ENCODE measurements at places on chromosomes 12 and 14.
A peak's percentile ranks its signal among the peaks of the same experiment; 100 is the strongest.

DNA sequence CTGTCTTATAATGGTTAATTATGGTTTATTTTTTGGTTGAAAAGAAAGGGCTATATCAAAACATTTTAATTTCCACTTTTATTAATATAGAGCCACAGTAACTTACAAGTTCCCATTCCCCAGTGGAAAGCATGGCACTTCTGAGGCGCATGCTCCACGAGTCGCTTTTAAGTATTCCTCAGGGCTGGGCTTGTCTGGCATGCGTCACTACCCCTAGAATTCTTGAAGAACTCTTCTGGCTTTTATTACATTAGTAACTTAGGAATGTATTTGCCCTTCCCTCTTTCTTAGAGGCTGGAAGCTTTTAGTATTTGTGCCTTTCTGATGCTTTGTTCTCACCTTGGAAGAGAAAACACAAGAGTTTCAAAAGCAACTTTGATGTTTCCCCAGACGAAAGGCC, 81.1 kb downstream of the ESR2 start:
- no peak for DNase-seq

DNA sequence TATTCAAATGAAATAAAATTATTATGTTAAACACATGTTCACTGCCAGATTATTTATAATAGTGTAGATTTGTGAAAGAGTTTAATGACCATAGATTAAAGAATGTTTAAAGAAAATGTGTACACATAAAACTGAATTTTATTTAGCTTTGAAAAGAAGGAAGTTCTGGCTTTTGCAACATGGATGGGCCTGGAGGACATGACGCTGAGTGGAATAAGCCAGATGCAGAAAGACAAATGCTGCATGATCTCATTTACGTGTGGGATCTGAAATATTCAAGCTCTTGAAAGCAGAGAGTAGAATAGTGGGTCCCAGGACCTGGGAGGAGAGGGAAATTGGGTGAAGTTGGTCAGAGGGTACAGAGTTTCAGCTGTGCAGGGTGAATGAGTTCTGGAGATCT, 1261.2 kb downstream of the TMEM121 start:
- DNase-seq, result no peak

DNA sequence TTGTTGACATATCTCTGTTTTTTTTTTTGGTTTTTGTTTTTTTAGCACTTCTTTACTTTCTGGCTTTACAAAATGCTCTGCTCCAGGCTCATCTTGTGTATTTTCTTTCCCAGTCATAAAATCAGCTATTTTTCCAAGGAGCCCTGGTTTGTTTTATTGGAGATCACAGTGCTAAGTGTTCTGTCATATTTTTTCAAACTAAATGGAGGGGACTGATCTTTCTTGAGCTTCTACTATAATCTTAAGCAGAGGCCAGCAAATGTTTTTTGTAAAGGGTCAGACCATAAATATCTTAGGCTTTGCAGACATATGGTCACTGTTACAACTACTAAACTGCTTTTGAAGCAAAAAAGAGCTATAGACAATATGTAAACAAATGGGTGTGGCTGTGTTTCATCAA, 30.6 kb upstream of the LIN7A start:
- no peak for DNase-seq

DNA sequence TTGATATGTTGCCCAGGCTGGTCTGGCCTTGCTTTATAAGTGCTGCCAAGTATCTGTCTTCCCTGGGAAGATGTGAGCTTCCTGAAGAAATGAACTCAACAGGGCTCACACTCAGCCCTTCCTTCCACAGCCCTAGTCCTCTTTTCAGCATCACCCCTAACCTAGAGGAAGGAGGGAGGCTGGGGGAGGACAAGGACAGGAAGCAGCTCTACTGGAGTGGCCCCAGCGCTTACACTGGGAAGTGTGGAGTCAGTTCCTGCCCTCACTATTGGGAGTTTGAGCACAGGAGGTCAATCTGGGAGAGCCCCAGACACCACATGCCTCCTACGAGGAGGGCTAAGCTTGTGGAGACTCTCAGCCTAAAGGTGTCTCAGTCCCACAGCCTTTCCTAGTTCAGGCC, 16.8 kb downstream of the GALNT6 start:
- DNase-seq, result peak; percentile 29

GRCh38 chr14:69395929-69396328, 2.2 kb downstream of the ERH start:
- DNase-seq, result no peak

DNA sequence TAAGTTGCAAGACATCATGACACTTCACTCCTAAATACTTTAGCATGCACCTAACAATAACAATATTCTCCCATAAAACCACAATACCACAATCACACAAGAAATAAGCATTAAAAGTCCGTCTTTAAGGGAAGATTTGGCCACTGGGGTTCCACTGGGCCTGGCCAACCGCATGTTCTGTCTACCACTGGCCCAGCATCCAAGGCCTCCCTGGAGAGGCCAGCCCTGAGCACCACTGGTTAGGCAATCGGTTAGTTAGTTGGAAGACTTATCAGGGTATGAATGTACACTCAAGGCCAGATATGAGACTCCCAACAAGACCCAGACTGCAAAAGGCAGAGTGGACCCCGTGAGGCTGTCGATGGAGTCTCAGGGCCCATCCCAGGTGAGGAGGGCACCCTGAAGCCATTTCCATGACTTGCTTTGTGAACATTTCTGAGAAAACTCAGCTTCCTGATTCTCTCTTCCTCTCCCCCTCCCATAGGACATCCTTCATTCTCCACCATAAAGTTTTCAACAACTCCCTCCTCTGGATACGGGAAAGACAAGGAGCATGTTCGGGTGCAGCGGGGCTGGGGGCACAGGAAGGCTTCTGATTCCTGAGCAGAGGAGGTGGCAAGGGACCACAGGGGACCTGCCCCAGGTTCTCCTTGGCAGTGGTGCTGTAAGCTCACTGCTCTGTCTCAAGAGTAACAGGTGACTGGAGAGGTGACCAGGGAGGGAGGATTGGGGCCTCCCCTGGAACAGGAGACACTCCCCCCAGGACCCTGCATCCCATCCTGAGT, 5.9 kb downstream of the PXN start:
- peak; percentile 17 for DNase-seq

GRCh38 chr12:64749461-64750200, 9.6 kb downstream of the GNS start:
- no peak for DNase-seq

GRCh38 chr14:59018978-59019377, 169.5 kb upstream of the DAAM1 start:
- peak; percentile 11 for DNase-seq

- no peak for DNase-seq
Observed at GRCh38 chr12:112967858-112968257, 10.5 kb upstream of the OAS2 start.

DNA sequence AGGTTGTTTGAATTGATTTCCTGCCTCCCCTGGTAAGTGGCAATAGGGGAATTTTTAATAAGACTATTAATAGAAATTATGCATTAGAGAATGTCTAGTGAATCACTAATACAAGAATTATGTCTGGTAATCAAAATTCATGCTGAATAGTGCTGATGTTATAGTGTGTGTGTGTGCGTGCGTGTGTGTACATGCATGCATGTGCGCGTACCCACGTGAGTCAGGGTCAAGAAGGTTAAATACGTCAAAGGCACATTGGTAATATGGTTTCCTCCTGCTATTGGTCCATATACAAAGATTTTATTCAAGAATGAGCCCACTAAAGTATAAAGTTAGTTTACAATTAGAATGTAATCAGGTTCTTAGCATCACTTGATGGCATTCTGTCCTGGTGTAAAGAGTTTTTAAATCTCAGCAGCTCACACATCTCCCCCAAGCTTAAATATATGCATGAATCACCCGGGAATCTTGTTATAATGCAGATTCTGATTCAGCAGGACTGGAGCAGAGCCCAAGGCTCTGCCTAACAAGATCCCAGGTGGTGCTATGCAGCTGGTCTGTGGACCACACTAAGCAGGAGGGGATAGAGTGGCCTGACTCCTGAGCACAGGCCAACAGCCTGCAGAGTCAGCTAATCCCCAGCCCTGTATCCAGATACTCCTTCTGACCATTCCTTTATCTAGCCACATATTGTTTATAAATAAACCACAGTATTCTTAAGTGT, 43.9 kb downstream of the TTC9 start:
- no peak for DNase-seq

DNA sequence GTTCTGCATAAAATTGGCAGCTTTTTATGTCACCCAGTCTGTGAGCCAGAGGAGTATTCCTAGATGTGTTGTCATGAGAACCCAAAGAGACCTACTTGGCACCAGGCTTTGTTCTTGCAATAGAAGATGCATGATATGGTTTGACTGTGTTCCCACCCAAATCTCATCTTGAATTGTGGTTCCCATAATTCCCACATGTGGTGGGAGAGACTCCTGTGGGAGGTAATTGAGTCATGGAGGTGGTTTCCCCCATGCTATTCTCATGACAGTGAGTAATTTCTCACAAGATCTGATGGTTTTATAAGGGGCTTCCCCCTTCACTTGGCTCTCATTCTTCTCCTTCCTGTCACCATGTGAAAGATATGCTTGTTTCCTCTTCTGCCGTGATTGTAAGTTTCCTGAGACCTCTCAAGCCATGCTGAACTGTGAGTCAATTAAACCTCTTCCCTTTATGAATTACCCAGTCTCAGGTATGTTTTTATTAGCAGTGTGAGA, 572.0 kb upstream of the ATP2B1 start:
- no peak for DNase-seq

GRCh38 chr14:53113989-53114388, 39.1 kb downstream of the DDHD1 start:
- no peak for DNase-seq

GRCh38 chr12:42932936-42933335, 343.4 kb upstream of the PRICKLE1 start:
- no peak for DNase-seq

DNA sequence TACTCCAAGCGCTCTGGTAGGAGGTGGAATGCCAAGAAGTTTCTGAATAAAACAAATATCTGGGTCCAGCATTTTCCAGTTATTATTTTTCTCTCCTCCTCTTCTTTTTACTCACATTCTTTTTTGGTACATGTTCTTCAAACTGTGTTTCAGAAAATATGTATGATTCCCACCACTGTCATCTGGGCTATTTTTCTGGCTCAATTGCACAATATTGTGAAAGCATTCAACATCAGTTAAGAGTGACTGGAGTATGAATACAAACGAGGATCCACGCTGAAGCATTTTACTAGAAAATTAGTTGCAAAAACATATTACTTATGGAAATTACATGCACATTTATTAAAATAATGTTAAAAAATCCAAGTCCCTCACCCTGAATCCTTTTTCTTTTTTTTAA, 61.5 kb downstream of the KCNMB4 start:
- DNase-seq, result no peak

DNA sequence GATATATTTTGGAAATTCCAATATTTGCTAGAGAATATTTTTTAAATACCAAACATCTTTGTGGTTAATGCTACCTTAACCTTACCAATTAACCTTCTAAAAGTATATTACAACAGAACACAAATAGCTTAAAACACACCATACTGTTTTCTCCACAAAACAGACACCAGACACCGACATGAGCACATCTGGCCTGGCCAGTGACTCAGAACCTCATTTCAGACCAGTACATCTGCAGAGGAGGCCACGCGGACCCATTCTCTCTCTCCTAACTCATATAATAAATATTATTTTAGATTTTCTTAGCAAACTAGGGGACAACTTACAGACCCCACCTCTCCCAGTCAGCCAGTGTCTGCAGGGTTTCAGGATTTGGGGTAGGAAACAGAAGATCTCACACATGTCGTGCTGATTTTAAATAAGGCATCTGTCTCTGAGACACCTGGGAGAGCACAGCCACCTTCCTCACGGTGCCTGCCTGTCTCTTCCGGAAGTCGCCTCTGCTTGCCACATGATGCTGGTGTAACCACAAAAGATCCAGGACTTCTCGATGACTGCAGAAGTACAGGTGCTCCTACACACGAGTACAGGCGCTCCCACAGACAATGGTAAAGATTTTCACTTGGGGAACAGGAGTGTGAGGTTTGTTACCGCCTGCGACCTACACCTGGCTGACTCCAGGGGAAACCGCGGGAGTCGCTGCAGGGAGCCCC, 9.7 kb upstream of the ANKLE2 start:
- DNase-seq, result no peak

DNA sequence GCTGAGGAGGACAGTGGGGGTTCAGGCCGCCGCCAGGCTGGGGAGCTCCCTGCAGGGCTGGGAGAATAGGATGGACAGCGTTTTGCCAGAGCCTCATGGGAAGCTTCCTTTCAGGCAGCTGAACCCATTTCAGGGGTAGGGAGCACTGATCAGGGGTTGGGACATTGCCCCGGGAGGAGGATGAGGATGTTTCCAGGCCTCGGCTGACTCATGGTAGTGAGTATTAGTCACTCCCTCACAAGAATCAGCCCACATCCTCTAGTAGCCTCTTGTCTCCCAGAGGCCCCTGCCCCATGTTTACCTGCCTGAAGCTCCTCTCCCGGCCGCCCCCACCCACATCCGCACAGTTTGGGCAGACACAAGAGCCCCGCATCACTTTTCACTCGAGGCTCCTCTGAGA, 89.8 kb downstream of the ZFP36L1 start:
- DNase-seq, result no peak
